ENCODE measurements at places on chromosomes 16 and 17.

- DNase-seq: no peak
These were observed 97.6 kb upstream of the FAM20A start for GRCh38 chr17:68698746-68699145.

DNA sequence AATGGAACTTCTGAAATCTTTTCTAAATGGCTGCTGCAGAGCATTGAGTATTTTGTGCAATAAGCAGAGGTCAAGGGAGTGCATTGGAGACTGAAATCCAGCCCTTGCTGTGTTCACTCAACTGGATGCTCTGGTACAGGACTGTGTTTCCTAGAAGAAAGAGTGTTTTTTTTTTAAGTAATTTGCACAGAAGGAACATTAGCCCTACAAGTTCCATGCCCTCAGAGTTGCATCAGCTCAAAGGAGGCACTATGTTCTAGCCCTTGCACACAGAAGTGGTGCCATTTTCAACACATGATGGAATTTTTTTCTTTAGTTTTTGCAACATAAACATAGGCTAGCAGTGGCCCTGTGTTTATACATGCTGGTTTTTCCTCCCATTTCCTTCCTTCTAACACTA, 144.1 kb upstream of the HLF start:
- no peak for DNase-seq

GRCh38 chr16:65413861-65414260, 292.0 kb upstream of the CDH11 start:
- DNase-seq: no peak

GRCh38 chr16:17831330-17831729, 360.6 kb upstream of the XYLT1 start:
- no peak for DNase-seq

GRCh38 chr16:27301236-27301861, 12.4 kb upstream of the IL4R start:
- DNase-seq: no peak

- no peak for DNase-seq
These were observed 4.7 kb downstream of the KCTD5 start for GRCh38 chr16:2686912-2687507.

- DNase-seq: no peak
These were observed 22.7 kb downstream of the CIBAR2 start for GRCh38 chr16:85089525-85089924.

DNA sequence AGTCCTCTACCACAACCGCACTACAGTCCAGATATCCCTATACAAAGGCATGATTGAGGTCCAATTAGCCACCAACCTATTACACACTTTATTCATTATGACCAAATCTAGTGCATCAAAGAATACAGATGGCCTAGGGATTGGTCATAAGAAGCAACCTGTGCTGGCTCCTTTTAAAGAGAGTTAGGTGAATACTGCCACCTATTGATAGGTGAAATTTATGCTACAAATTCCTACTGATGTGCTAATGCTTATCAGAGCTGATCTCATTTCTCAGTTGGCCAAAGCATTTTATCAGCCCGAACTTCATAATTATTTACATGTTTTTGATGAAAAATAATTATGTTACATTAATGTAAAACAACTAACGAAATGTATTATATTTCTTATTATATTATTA, 166.3 kb downstream of the ANKFN1 start:
- DNase-seq: peak; percentile 32

- DNase-seq: no peak
These were observed 6.4 kb downstream of the TRPV3 start for GRCh38 chr17:3551189-3551588.

- DNase-seq: no peak
These were observed 848 bp upstream of the KRT19 start for GRCh38 chr17:41528959-41529353.

DNA sequence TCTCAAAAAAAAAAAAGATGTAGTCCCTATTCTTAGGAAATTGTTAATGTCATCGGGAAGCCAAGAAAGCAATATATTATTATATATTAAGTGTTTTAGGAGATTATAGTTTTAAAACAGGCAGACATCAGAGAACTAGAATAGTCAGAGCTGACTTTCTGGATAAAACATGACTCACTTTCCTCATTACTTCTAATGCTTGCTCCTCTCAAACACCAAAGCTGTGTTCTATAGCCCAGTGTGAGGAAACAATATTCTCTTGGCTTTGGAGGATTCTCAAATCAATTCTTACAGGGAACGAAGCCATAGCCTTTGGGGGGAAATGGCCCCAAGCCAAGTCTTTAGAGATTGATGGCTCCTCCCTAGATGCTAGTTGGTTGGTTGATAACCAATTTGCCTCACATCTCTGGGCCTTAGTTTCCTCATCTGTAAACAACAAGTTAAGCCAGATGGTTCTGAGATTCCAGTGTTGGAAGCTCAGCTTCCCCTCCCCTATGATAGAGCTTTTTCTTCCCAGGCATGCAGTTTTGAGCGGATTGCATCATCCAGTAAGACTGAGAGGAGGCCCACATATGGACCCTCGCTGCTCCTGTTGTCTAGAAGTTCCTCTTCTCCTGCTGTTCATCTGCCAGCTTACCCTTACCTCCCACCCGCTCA, 12.4 kb downstream of the NMT1 start:
- DNase-seq: no peak

- no peak for DNase-seq
These were observed 10.7 kb downstream of the DLX3 start for GRCh38 chr17:49984283-49984682.

GRCh38 chr16:60491273-60491672, 1545.0 kb downstream of the CDH8 start:
- no peak for DNase-seq

DNA sequence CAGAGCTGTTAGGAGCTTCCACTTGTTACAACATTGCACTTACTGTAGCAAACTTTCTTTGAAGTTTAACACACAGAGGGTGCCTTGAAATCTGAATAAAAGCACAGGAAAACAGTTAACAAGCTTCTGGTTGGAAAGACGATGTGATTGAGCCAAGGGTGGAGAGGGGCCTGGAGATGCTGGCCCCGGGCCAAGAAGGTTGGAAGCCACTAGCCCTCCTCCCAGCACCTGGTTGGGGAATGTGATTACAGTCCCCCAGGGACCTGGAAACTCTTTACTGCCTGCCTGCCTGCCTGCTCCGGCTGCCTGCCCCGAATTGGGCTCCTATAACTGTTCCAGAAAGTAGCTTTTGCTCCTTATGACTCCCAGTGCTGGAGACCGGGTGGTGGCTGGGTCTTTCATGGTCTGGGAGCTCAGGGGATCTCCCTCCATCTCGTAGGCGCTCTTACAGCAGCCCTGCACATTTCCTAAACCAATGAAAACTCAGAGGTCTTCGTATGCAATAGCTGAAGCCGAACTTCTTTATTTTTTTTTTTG, 48.0 kb upstream of the ZFHX3 start:
- no peak for DNase-seq

DNA sequence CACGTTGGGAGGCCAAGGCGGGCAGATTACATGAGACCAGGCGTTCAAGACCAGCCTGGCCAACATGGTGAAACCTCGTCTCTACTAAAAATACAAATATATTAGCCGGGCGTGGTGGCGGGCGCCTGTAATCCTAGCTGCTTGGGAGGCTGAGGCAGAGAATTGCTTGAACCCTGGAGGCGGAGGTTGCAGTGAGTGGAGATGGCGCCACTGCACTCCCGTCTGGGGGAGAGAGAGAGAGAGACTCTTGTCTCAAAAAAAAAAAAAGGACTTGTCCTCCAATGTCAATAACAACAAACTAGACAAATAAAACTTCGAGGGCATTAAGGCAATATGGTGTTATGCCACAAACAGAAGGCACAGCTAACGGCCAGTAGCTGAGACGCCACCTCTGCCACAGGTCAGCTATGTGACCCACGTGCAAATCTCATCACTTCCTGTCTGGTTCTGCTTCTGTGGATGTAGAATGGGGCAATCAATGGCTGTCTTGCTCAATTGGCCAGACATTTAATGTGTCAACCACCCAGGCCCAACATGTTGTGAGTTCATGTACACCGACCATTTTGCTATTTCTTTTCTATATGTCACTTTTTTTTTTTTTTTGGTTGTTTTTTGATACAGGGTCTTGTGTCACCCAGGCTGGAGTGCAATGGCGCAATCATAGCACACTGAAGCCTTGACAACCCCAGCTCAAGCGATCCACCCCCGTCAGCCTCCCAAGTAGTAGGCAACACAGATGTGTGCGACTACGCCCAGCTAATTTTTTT, 834 bp upstream of the TXNDC11 start:
- peak; percentile 39 for DNase-seq

- no peak for DNase-seq
These were observed 23.0 kb downstream of the DUS2 start for GRCh38 chr16:68046106-68046505.

DNA sequence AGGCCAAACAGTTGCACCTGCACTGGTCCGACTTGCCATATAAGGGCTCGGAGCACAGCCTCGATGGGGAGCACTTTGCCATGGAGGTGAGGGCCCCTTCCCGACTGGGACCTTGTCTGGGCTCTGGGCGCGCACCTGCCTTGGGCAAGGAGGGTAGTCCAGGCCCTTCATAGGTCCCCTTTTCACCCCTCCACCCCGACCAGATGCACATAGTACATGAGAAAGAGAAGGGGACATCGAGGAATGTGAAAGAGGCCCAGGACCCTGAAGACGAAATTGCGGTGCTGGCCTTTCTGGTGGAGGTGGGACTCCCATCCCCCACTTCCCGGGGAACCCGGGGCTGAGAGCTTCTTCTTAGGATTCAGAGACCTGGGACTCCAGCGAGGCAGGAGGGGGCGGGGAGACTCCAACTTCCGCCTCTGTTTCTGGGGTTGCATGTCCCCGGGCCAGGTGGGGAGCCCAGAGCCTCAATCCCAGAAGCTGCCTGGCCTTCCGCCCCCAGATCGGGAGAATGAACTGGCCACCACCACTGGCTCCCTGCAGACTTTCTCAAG, 7.8 kb downstream of the CA4 start:
- DNase-seq: no peak

- no peak for DNase-seq
These were observed 10.8 kb downstream of the TBKBP1 start for GRCh38 chr17:47704736-47705135.

GRCh38 chr17:81379523-81379942, 15.7 kb upstream of the BAHCC1 start:
- no peak for DNase-seq

DNA sequence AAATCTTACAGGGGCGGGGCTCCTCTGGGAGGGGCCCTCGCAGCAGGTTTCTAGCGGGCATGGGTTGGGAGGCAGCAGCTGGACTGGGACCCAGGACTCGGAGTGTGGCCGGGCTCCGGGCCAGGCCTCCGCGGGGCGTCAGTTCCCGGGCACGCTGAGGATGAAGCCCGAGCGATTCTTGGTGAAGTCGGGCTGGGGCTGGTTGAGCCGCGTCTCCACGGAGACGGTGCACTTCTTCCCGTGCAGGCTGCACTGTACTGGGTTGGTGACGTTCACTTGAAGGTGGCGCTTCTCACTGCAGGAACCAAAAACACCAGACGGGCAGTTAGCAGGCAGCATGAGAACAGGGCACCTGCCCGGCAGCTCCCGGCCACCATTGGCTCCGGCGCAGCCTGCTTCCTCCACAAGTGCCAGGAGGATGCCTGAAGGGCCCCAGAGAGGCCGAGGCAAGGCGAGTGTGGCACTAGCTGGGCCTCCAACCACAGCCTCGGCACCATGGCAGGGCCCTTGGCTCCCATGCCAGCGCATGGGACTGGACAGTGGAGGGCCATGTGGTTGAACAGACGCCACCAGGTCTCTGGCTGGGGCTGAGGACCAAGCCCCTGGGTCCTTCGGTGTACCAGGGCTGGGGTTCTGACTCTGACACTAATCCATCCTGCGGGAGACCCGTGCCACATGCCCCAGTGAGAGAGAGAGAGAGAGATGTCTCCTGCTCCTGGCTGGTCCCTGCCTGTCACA, 8.0 kb downstream of the CDK5R1 start:
- DNase-seq: no peak

GRCh38 chr16:23435500-23435899, 17.5 kb downstream of the COG7 start:
- no peak for DNase-seq

DNA sequence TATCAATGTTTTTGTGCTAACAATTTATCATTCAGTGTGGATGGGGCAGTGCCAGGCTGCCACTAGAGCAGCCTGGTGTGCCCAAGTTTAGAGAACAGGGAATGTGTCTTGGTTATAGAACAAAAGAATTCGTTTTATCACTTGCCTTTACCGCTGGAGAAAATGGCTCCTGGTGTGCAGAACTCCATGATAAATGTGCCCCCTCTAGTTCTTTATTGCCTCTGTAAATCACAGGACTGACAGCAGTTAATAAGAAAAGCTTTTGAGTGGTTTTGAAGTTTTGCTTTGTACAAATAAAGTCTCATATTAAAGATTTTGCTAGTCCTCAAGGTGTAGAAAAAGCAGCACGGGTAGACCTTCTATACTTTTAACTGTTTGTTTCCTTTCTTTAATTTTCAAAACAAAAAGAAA, 28.2 kb upstream of the PSMD7 start:
- DNase-seq: no peak

DNA sequence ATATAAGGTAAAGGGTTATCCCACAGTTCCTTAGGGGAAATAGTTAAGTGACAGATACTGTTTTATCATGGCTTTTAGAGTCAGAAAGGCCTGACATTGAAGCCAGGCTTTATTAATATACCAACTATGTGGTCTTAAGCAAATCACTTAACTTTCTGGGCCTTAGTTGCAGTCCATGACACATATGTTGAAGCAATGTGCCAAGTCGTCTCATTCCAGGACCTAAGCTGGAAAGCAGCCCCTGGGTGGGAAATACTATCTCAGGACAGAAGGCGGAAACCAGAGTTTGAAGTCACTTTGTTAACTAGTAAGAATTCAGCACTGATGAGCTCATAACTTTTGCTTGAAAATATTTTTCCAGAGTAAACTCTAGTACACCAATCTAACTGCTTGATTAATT, 80.0 kb downstream of the USP32 start:
- no peak for DNase-seq

DNA sequence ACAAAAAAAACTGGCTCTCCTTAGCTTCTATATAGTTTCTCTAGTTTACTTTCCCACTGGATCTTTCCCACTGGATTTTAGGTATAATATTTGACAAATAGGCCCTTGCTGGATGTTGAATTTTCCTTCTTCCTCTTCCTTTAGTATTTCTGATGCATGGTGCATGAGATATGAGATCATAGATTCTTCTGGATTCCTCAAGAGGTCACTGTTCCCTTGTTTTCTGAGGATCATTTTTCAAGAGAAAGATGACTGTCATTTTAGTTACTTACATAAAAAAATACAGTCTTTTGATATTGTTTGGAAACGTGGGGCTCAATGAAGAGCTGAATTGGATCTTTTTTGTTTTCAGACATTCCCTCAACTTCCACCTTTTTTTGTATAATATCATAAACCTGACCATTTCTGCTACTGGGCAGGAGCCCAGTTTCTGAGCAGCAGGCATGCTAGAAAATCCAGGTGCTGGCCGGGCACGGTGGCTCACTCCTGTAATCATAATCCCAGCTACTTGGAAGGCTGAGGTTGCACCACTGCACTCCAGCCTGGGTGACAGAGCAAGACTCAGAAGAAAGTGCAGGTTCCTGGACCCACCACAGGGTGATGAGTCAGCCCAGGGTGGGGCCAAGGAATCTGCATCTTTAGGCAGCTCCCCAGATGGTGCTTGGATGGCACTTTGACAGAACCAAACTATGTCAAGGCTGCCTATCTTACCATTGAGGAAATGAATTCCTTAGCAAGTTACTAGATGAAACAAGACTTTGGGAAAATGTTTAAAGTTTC, 70.3 kb downstream of the SDR42E1 start:
- DNase-seq: peak; percentile 8
